Mesothelial cell of epicardium (in vitro differentiated cells): ENCODE measurements at places on chromosomes 3 and 15.

DNA sequence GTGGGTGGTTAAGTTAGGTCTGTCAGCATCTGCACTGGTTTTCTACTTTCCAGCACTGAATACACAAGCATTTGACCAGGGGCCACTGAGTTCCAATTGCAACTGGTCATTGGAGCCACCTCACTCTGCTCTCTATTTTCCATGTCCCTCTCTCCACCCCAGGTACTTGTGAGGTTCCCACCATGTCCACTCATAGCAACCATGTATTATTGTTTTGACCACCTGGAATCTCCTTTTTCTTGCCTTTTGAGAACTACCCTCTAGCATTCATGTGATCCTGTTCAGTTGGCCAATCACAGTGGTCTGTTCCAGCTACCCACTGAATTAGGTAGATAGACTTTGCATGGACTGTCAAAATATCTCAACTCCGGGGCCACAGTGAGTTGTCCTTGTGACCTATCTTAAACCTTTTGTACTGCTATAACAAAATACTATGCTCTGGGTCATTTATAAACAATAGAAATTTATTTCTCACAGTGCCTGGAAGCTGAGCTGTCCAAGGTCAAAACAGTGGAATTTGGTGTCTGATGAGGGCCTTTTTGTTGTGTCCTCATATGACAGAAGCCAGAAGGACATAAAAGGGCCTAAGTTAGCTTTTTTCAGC lies 20.2 kb upstream of the TM4SF18 start:
- no peak overlapping the region for H3K27ac ChIP-seq
- DNase-seq, result no peak
- H3K4me1 ChIP-seq, result no peaks in the 10 kb centered on the region
- no peaks in the 10 kb centered on the region for H3K36me3 ChIP-seq

GRCh38 chr3:67620869-67621268 lies 33.5 kb downstream of the SUCLG2 start:
- H3K27me3 ChIP-seq, result no peaks in the 10 kb centered on the region
- H3K4me1 ChIP-seq, result peaks cover 16% of the 10 kb centered on the region
- no peak overlapping the region for H3K27ac ChIP-seq
- no peak for DNase-seq
- H3K36me3 ChIP-seq, result peaks cover 18% of the 10 kb centered on the region

DNA sequence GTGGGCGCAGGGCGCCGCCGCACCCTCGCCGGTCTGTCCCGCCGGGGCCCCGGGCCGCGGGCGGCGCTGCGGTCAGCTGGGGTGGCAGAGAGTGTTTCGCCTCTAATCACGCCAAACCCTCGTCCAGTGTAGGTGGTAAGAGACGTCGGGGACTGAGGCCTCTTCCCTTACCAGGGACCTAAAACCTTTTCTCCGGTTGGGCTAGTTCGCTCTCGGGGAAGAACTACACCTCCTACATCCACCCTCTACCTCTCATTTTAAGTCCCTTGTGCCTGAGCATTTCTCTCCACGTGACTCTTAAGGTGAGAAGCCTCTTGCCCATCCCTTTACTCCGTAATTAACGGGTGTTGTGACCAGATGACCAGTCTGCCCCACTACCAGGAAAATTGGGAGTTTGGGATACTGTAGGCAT lies 520 bp downstream of the TMEM42 start:
- no peaks in the 10 kb centered on the region for H3K27me3 ChIP-seq
- H3K4me1 ChIP-seq, result peaks cover 17% of the 10 kb centered on the region
- no peak for DNase-seq
- H3K36me3 ChIP-seq, result peaks cover 25% of the 10 kb centered on the region

- no peaks in the 10 kb centered on the region for H3K4me1 ChIP-seq
- H3K27ac ChIP-seq, result no peak overlapping the region
- no peaks in the 10 kb centered on the region for H3K27me3 ChIP-seq
- no peak overlapping the region for H3K4me3 ChIP-seq
- peaks cover 5% of the 10 kb centered on the region for H3K36me3 ChIP-seq
- no peak for DNase-seq
These were observed 43.0 kb downstream of the NEK10 start for GRCh38 chr3:27326202-27326601.

DNA sequence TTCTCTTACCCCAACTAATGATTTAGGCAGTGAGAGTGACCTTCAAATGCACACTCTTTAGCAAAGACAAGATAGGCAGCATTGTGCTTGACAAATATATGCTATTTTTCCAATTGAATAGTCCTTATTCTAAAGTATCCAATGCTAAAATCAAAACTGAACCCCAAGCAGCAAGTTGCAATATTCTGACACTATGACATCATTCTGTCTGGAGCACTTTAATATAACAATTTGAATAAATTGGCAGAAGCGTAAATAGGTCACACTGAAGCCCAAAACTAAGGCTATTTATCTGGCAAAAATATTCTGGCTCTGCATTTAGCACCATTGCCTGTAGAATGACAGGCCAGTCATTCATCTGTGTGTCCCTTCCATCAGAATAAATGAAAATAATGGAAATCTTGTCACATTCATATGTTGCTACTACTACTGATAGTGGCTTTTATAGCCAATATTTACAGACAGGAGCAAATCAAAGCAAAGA lies 2.9 kb downstream of the CBLB start:
- H3K4me1 ChIP-seq, result peaks cover 47% of the 10 kb centered on the region
- H3K4me3 ChIP-seq, result peak overlapping the region; percentile 98
- H3K36me3 ChIP-seq, result peaks cover 6% of the 10 kb centered on the region
- no peaks in the 10 kb centered on the region for H3K27me3 ChIP-seq
- no peak overlapping the region for H3K27ac ChIP-seq
- no peak for DNase-seq

GRCh38 chr15:31215490-31216214 lies 111.0 kb upstream of the KLF13 start:
- peaks cover 4% of the 10 kb centered on the region for H3K27me3 ChIP-seq
- H3K4me3 ChIP-seq, result peak overlapping the region; percentile 51
- DNase-seq, result peak; percentile 77
- peaks cover 28% of the 10 kb centered on the region for H3K4me1 ChIP-seq
- H3K27ac ChIP-seq, result no peak overlapping the region

DNA sequence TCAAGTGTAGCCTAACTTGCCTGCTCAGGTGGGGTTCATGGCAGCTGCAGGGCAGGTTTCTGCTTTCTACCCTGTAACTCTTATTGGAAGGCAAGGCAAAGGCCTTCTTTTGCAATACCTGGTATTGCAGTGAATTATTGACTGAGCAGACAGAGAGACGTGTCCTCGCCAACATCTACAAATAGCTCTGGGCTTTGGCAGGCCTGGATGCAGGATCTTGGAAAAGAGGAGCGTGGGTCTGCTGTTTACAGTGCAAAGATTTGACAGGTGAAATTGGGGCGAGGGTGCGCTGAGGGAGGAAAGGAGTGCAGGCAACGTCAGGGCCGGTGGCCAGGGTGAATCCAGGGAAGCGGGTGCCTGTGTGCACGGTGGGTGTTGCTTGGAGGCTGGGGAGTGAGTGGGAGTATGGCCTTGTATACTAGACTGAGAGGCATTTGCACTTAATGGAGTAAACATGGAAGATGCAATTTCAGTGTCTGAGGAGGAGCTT lies 44.5 kb downstream of the ST6GAL1 start:
- H3K36me3 ChIP-seq, result peaks cover 35% of the 10 kb centered on the region
- H3K27me3 ChIP-seq, result no peaks in the 10 kb centered on the region
- no peak for DNase-seq
- H3K4me3 ChIP-seq, result no peak overlapping the region
- H3K27ac ChIP-seq, result no peak overlapping the region

DNA sequence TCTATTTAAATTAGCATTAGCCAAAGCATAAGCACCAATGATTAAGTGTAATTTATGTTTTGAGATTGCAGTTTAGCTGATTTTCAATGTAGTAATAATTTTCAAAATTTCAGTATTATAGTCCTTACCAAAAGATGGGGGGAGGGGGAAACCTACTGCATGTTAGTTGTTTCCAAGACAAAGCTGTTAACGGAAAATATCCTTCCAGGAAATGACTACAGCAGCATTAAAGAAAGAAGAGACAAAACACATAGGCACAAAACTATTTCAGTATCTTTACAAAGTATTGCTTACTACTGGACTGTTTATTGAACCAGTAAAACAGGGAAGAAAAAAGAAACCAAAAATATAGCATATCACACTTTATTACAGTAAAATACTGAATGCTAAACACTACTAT lies 10.5 kb downstream of the BNIP2 start:
- no peak overlapping the region for H3K27ac ChIP-seq
- H3K36me3 ChIP-seq, result peaks cover 46% of the 10 kb centered on the region

- H3K27ac ChIP-seq, result peak overlapping the region; percentile 1
- H3K4me1 ChIP-seq, result peaks cover 18% of the 10 kb centered on the region
- peaks cover 8% of the 10 kb centered on the region for H3K36me3 ChIP-seq
- DNase-seq, result no peak
These were observed 82.1 kb downstream of the DLG1 start for GRCh38 chr3:197216169-197216860.

- H3K4me3 ChIP-seq, result no peak overlapping the region
- no peaks in the 10 kb centered on the region for H3K27me3 ChIP-seq
- no peak for DNase-seq
- no peaks in the 10 kb centered on the region for H3K4me1 ChIP-seq
- H3K27ac ChIP-seq, result no peak overlapping the region
- peaks cover 18% of the 10 kb centered on the region for H3K36me3 ChIP-seq
These were observed 380.3 kb upstream of the CBLB start for GRCh38 chr3:106249159-106249558.

- DNase-seq, result no peak
- H3K36me3 ChIP-seq, result peaks cover 3% of the 10 kb centered on the region
- no peaks in the 10 kb centered on the region for H3K27me3 ChIP-seq
- H3K4me1 ChIP-seq, result peaks cover 60% of the 10 kb centered on the region
- H3K4me3 ChIP-seq, result no peak overlapping the region
These were observed 256.0 kb upstream of the CBLB start for GRCh38 chr3:106124818-106125217.

- no peaks in the 10 kb centered on the region for H3K36me3 ChIP-seq
- H3K27me3 ChIP-seq, result no peaks in the 10 kb centered on the region
- H3K4me1 ChIP-seq, result peaks cover 10% of the 10 kb centered on the region
- no peak overlapping the region for H3K4me3 ChIP-seq
- peak overlapping the region; percentile 43 for H3K27ac ChIP-seq
These were observed 40.2 kb upstream of the IDH2 start for GRCh38 chr15:90142216-90143165.

DNA sequence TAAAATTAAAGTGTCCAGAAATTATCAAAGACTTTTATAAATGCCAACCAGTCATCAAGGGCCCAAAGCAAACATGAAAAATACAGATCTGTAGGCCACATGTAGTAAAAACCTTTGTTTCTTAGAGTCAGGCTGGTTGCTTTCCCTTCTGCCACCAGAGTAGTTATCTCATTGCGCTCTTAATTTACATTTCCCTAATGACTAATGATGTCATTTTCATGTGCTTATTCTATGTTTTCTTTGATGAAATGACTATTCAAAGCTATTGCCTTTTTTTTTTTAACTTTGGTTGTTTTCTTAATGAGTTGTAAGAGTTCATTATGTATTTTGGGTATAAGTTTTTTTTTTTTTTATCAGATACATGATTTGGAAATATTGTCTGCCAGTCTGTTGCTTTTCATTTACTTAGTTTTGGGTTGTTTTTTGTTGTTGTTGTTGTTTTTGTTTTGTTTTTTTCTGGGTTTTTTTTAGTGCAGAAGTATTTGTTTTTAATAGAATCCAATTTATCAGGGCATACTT lies 140.6 kb downstream of the HCN4 start:
- H3K27me3 ChIP-seq, result no peaks in the 10 kb centered on the region
- DNase-seq, result no peak
- peaks cover 36% of the 10 kb centered on the region for H3K36me3 ChIP-seq
- no peak overlapping the region for H3K4me3 ChIP-seq

DNA sequence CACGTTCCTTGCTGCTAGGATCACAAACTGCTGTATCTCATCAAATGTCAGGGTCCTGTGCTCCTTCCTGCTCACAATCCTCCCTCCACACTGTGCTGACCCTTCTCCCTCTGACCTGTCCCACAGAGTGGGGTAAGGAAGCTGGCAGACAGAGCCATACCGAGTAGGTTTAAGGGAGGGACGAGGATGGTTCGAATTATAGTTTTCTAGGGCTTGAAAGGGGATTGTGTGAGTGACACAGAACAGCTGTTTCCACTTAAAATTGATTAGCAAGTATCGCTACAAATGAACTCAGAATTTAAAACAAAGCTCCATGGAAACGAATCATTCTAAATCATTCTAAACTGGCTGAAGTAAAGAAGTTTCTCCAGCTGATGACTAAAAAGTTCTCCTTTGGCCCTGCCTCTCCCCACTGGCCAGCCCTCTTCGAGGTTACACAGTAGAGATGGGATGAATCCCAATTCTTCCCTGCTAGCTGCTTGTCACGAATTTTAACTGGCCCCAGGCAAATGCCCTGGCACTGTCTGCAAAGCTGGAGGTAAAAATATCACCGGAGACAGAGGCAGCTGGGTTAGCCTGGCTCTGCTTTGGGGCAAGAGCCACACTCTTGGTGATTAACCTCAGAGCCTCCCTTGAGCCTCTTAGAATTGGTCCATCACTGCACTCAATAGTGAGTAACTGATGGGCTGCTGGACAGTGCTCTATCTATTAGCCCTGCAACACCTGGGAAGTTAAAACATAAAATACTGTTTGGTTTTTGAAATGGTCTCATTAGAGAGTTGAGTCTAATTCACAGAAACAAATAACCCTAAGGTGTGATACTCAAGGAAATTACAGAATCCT lies 194.9 kb downstream of the CHST2 start:
- peak overlapping the region; percentile 1 for H3K27ac ChIP-seq
- no peaks in the 10 kb centered on the region for H3K36me3 ChIP-seq
- H3K4me3 ChIP-seq, result no peak overlapping the region
- peaks cover 3% of the 10 kb centered on the region for H3K27me3 ChIP-seq

- DNase-seq, result no peak
- H3K4me1 ChIP-seq, result peaks cover 9% of the 10 kb centered on the region
- no peaks in the 10 kb centered on the region for H3K27me3 ChIP-seq
- no peak overlapping the region for H3K4me3 ChIP-seq
- H3K27ac ChIP-seq, result no peak overlapping the region
These were observed 465.4 kb downstream of the GBE1 start for GRCh38 chr3:81295906-81296577.

- H3K27ac ChIP-seq, result no peak overlapping the region
- DNase-seq, result no peak
- peaks cover 14% of the 10 kb centered on the region for H3K4me1 ChIP-seq
- no peaks in the 10 kb centered on the region for H3K27me3 ChIP-seq
- H3K4me3 ChIP-seq, result no peak overlapping the region
These were observed 35.0 kb downstream of the LPP start for GRCh38 chr3:188188911-188189310.

DNA sequence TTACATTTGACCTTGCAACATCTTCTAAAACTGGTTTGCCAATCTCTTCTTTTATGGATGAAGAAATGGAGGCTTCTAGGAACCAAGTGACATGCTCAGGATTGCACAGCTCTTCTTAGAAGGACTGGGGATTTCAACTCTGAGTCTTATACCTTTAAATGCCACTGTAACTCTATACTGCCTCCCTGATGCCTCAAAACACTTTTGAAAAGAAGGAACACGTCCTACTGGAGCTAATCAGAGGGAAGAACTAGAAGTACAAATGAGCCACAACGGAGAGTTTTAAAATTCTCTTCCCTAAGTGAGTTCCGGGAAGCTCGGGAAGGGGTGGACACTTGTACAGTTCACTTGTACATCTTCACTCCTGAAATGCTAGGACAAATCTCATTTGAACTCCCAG lies 949 bp upstream of the MITF start:
- peaks cover 48% of the 10 kb centered on the region for H3K27me3 ChIP-seq
- DNase-seq, result no peak
- H3K27ac ChIP-seq, result peak overlapping the region; percentile 39

GRCh38 chr3:123281406-123281805 lies 79.7 kb downstream of the SEC22A start:
- H3K36me3 ChIP-seq, result no peaks in the 10 kb centered on the region
- no peak for DNase-seq
- H3K27ac ChIP-seq, result no peak overlapping the region
- peaks cover 4% of the 10 kb centered on the region for H3K27me3 ChIP-seq
